ENCODE measurements at places on chromosomes 2 and 18.

- H3K27me3 ChIP-seq = no peaks in the 10 kb centered on the region
- peaks cover 11% of the 10 kb centered on the region for H3K4me1 ChIP-seq
- H3K36me3 ChIP-seq = no peaks in the 10 kb centered on the region
These were observed 661.1 kb downstream of the BCL11A start for GRCh38 chr2:59892398-59892797.

- peaks cover 84% of the 10 kb centered on the region for H3K27me3 ChIP-seq
- peak overlapping the region; percentile 96 for H3K4me3 ChIP-seq
- H3K4me1 ChIP-seq = peaks cover 31% of the 10 kb centered on the region
These were observed 2.0 kb upstream of the CYP26B1 start for GRCh38 chr2:72149556-72150156.

GRCh38 chr2:45813003-45813941 is 161.8 kb downstream of the PRKCE start:
- H3K4me3 ChIP-seq = no peak overlapping the region
- no peaks in the 10 kb centered on the region for H3K27me3 ChIP-seq
- H3K4me1 ChIP-seq = no peaks in the 10 kb centered on the region
- no peaks in the 10 kb centered on the region for H3K36me3 ChIP-seq
- DNase-seq = no peak

DNA sequence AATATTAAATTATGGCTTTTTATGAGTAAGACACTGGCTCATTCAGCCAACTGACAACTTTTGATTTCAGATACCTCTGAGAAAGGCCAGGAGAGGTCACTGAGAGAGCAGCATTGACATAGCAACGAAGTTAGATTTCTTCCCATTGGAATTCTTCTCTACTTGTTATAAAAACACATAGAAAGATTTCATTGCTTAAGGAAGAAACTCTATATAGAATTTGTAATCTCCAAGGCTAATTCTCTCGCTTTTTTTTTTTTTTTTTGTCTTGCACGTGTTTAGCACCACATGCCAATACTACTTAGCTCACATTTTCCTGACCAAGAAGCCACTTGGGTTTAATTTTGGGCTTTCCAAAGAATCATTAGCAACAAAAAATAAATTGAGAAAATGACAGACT is 233.7 kb downstream of the CALCRL start:
- no peaks in the 10 kb centered on the region for H3K4me1 ChIP-seq
- DNase-seq = no peak
- no peak overlapping the region for H3K4me3 ChIP-seq
- H3K27me3 ChIP-seq = no peaks in the 10 kb centered on the region
- H3K27ac ChIP-seq = no peak overlapping the region
- no peaks in the 10 kb centered on the region for H3K36me3 ChIP-seq

DNA sequence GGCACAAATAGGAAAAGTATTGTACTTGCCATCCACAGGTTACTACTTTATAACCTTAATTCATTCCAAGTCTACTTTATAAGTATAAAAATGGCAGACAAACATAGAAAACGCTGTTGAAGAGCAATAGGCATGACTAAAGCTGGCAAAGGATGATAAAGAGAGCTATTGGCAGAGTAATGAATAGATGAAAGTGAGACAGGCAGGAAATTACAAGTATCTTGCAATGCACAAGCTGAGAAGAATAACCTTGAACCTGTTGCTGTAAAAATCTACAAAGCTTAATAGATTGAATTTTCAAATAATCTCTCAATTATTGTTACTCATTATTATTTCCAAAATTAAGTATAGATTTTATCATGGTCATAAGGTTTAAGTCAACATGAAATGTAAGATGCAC is 8.8 kb downstream of the PELI1 start:
- H3K27ac ChIP-seq = peak overlapping the region; percentile 59
- peak overlapping the region; percentile 47 for H3K4me3 ChIP-seq
- H3K36me3 ChIP-seq = peaks cover 10% of the 10 kb centered on the region
- peaks cover 49% of the 10 kb centered on the region for H3K4me1 ChIP-seq

GRCh38 chr2:96264656-96265348 is 995 bp downstream of the TMEM127 start:
- peaks cover 46% of the 10 kb centered on the region for H3K4me1 ChIP-seq
- no peak for DNase-seq
- H3K36me3 ChIP-seq = peaks cover 5% of the 10 kb centered on the region
- no peaks in the 10 kb centered on the region for H3K27me3 ChIP-seq

DNA sequence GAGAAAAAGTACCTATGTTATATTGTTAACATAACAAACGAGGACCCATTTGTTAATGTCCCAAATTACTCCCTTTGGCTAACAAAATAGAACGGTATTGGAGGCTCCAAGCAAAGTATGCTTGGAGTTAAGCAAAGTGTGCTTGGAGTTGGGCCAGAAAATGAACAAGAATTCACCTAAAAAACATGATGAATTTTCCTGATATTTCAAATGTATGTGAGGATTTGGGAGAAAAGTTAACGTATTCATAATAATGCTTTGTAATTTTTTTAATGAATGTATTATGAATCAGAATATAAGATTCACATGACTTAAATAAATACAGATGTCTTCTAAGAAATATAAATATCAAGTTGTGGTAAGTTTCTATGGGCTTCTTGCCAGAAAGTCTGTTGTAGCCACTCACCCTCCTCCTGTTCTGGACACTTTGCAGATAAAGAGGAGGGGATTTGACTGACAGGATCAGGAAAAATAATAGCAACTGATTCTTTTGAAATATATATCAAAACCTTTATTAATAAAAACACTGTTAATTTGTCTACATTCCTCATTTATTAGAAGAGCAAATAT is 423.7 kb upstream of the MMADHC start:
- no peaks in the 10 kb centered on the region for H3K4me1 ChIP-seq
- no peak for DNase-seq
- H3K36me3 ChIP-seq = no peaks in the 10 kb centered on the region
- H3K27ac ChIP-seq = no peak overlapping the region

GRCh38 chr2:236178890-236179235 is 10.7 kb upstream of the GBX2 start:
- peaks cover 15% of the 10 kb centered on the region for H3K4me1 ChIP-seq
- H3K27me3 ChIP-seq = peaks cover 68% of the 10 kb centered on the region

- no peaks in the 10 kb centered on the region for H3K27me3 ChIP-seq
- peaks cover 69% of the 10 kb centered on the region for H3K4me1 ChIP-seq
- H3K36me3 ChIP-seq = no peaks in the 10 kb centered on the region
- DNase-seq = no peak
- peak overlapping the region; percentile 79 for H3K27ac ChIP-seq
- peak overlapping the region; percentile 63 for H3K4me3 ChIP-seq
These were observed 69.9 kb downstream of the ODC1 start for GRCh38 chr2:10378189-10378588.

GRCh38 chr18:34122724-34123334 is 101.9 kb downstream of the NOL4 start:
- H3K4me3 ChIP-seq = no peak overlapping the region
- no peaks in the 10 kb centered on the region for H3K36me3 ChIP-seq
- H3K27ac ChIP-seq = no peak overlapping the region
- no peak for DNase-seq
- no peaks in the 10 kb centered on the region for H3K4me1 ChIP-seq

GRCh38 chr2:103448495-103448894 is 686.7 kb downstream of the TMEM182 start:
- H3K4me1 ChIP-seq = no peaks in the 10 kb centered on the region
- no peak overlapping the region for H3K27ac ChIP-seq
- no peaks in the 10 kb centered on the region for H3K27me3 ChIP-seq
- H3K36me3 ChIP-seq = no peaks in the 10 kb centered on the region
- DNase-seq = no peak
- H3K4me3 ChIP-seq = no peak overlapping the region

Data from T-helper 17 cell (primary cell).